ENCODE measurements at places on chromosomes 1 and 21. TPM values are rescaled to one million over a fixed set of nuclear protein-coding genes. Genes with fewer than 3 reads are reported as not detected.

DNA sequence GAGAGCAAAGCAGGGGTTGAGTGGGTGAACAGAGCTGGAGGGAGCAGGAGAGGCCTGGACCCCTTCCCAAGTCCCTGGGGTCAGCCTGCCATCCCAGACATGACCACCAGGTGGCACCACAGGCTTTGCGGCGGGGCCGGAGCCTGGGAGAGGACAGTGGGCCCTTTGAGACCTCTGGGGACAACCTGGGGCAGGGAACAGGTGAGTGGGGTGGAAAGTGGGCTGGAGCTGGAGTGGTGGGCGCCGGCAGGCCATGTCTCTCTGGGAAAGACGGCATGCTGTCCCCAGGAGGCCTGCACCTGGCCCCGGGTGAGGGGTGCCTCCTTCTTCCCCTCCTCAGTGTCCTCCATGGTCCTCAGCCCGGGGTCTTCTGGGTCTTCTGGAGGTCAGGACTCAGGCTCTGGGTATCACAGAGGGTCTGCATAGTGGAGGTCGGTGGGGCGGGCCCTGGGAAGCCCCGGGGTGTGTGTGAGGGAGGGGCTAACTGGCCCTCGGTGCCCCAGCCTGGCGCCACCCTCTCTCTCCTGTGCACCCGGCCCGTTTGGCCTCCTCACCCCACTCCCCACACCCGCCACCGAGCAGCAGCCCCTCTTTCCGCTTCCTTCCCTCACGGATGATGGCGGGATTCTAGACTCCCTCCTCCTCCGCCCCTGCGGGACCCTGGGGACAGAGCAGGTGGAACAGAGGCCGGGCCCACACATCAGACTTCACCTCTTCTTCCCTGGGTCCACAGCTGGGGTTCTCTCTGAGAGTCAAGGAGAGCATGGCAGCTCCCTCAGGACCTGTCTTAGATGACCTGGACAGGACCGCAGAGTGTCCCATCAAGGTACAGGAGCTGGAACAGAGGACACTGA lies 28.5 kb upstream of the PKP1 start:
- ATAC-seq, result peak; percentile 60

The AMPD1 gene
- total RNA-seq, result not detected

The GJB3 gene
- not detected for total RNA-seq

The LINGO4 gene
- total RNA-seq, result 4.0 TPM

- no peak for ATAC-seq
Observed at GRCh38 chr1:59564192-59564891, 250.4 kb upstream of the HOOK1 start.

Measured in activated T-helper 17 cell treated with anti-CD3 and anti-CD28 coated beads, Interleukin-2, amount 50 U/mL, for 72 hours (primary cell).